Stromal cell of bone marrow (primary cell): ENCODE measurements at places on chromosomes 7 and 10.

DNA sequence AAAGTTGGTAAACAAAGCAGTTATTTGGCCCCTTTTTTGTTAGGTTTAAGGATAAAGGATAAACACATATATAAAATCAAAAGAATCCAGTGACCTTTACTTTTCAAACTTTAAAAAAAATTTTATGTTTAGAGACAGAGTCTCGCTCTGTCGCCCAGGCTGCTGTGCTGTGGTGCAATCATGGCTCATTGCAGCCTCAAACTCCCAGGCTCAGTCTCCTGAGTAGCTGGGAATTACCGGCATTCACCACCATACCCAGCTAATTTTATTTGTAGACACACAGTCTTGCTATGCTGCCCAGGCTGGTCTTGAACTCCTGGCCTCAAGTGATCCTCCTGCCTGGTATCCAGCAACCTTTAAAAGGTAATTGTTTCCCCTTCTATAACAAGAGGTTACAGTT is 31.3 kb downstream of the GNA12 start:
- no peak for DNase-seq

DNA sequence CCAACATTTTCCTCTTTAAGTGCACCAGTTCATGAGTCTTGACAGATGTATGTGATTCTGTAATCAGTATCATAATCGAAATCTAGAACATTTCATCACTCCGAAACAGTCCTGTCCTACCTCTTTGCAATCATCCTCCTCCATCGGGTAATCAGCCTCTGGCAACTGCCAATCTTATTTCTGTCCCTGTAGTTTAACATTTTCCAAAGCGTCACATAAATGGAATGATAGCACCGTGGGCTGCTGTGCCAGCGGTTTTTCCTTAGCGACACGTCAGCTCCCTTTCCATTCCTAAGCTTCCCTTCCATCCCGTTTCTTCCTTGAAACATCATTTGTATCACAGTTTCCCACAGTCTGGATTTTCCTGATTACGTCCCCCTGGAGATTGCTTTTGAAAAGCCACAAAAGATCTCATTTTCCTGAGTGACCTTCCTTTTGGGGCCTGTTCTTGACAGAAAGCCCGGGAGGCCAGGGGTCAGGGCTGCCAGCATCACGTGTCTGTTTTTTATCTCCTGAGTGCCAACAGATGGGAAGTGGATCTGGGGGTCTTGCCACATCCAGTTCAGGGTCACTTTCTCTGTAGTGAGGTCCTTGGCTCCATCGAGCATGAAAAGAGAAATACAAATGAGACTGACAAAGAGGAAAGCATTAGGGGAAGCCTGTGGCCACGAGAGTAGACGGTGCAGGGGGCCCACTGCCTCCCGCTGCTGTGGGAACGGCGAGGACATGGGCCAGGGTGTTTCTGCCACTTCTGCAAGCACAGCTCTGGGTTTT is 31.6 kb downstream of the TMEM120A start:
- DNase-seq, result peak; percentile 90

- no peak for DNase-seq
These were observed 104.5 kb downstream of the PIP4K2A start for GRCh38 chr10:22609719-22610465.

- no peak for DNase-seq
These were observed 164.6 kb downstream of the GRK5 start for GRCh38 chr10:119371704-119372663.

DNA sequence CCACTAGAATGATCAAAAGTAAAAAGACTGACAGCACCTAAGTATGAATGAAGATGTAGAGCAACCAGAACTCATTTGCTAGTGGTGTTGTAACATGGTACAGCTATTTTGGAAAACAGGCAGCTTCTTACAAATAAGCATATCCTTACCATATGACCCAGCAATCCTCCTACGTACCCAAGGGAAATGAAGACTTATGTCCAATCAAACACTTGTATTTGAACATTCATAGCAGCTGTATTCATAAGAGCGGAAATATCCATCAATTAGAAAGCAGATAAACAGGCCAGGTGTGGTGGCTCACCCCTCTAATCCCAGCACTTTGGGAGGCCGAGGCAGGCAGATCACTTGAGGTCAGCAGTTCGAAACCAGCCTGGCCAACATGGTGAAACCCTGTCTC is 53.0 kb downstream of the KLRG2 start:
- DNase-seq, result no peak

- no peak for DNase-seq
These were observed 84.9 kb downstream of the C10orf105 start for GRCh38 chr10:71634531-71635164.

DNA sequence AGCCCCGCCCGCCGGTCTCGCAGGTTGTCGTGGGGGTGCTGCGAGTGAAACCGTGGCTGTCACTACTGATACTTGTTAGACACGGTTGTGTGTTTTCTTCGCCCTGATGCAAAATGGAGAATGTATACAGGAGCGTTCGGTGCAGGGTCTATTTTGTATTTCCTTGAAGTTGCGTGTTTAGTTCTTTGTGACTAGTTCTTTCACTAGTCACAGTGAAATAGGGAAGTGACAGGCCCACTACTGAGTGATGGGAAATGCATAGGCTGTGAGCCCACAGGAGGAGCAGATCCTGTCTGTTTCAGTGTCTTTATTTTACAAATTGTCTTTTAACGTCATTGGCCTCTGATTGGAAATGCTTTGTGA is 675 bp downstream of the ABRAXAS2 start:
- DNase-seq, result no peak

DNA sequence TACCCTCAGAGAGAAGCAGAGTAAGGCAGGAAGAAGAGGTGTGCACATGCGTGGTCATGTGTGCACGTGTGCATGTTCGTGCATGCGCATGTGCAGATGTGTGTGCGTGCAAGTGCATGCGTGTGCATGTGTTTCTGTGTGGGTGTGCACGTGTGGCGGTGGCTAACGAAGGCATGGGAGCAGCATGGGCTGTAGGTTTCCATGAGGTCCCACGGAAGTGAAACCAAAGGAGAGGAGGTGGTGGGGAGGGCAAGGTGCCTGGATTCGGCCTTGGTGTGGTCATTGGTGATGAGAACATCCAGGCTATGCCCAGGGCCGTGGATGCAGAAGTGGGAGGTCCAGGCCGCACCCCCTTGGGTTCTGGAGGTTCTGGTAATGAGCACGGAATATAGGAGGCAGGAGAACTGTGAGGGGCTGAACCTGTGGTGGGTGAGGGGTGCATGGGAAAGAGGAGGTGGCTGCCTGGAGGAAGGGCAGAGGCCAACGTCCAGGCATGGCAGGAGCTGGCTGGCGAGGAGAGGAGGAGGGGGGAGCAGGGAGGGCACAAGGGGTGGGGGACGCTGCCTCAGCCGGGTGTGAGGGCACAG is 2.4 kb upstream of the INPP5A start:
- no peak for DNase-seq

DNA sequence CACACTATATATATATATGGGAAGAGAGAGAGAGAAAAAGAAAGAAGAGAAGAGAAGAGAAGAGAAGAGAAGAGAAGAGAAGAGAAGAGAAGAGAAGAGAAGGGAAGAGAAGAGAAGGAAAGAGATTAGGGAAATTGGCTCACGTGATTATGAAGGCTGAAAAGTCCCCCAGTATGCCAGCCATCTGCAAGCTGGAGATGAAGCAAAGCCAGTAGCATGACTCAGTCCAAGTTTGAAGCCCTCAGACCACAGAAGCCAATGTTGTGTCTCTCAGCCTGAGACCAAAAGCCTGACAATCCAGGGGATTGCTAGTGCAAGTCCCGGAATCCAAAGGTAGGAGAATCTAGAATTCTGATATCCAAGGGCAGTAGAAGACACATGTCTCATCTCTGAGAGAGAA is 206.3 kb upstream of the PRSS1 start:
- no peak for DNase-seq

DNA sequence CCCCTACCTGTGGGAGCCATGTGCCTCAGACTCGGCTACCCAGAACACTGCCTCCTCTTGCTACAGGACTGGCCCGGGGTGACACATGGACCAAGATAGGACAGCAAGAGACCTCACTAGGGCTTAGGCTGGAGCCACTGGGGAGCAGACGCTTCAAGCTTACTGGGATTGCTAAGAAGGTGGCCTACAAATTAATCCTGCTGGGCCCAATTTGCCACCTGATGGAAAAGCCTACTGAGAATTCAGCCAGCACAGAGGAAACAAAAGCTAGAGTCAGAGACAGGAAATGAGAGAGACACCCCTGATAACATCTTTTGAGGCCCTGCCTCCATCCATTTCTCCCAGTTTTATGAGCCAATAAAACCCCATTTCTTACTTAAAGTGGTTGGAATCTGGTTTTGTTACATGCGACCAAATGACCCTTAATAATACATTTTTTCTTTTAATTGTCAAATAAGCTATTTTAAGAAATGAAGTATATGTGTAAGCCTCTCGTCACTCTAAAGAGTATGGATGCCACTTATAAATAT is 282.1 kb downstream of the CXCL12 start:
- DNase-seq, result no peak

DNA sequence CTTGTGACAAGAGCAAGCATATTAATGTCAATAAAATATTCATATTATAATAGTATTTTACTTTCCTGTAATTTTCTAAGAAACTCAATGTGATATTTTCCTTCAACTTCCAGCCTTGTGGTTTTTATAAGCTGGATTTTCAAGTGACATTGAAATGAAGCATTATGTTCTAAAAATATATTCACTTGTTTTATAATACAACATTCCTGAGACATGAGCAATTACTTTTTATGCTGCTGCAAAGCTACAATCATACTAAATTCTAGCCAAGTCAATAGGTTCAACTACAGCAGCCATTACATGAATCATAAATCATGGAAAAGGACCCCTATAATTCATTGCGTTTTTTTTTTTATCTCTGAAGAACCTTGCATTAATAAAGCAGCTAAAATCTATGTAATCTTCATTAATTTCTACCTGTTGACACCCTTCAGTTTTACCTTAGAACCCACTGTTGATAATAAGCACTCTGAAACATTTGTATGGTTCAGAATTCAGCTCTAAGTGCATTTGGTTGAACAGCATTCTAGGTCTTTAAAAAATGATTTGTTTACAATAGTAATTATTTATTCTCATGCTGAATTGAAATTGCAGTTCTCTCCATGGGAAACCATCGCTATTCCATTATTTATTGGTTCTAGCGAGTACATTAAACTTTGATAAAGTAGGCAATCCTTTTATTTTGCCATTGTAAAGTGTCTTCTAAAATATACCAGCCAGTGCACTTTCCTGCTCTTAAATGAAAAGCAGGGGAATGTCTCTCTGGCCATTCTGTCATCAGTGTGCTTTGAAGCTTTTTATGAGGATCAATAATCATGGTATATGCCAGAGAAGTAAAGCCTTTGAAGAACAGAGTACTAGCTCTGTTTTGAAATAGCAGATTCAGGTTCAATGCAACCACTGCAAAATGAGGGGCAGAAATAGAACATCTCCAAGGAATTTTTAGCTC is 132.6 kb downstream of the GNAT3 start:
- DNase-seq, result peak; percentile 54

GRCh38 chr10:124206616-124207015 is 113.2 kb upstream of the CHST15 start:
- DNase-seq, result peak; percentile 11

DNA sequence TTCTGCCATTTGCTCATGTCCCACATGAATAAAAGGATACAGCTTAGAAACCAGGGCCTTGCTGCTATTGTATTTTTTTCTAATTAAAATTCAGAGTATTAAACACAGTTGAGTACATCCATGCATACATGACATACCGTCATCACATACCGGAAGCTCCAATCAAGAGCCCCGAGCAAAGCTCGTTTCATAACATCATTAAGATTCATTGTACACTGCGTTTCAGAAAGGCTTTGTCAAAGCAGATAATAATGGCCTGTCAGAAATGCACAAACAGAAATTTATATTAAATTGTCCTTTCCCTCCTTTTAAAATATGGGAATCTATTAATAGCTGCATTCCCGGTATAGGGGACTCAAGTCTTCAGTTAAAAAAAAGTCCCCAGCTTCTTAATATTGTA is 103.4 kb downstream of the PRTFDC1 start:
- DNase-seq, result no peak

DNA sequence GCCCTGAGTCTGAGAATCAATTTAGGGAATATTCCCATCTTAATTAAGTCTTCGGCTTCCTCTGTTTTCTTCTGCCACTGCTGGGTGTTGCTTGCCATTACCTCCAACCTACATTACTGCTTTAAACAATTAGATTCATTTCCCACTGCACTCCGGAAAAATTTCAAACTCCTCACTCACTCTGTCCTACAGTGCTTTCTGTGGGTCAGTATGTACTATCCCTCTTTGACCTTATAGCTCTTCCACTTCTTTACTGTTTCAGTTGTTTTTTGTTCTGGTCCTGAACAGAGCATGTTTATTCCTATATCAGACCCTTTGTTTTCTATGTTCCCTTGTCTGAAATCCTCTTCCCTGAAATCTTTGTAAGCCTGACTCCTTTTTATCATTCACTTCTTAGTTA is 160.6 kb downstream of the MAGI2 start:
- DNase-seq, result no peak
